Activated CD4-positive, alpha-beta T cell treated with anti-CD3 and anti-CD28 coated beads, Interleukin-2, amount 50 U/mL, for 1 hour (primary cell): ENCODE measurements at places on chromosomes 2 and 18.
A peak's percentile ranks its signal among the peaks of the same experiment; 100 is the strongest.

- no peak for DNase-seq
Observed at GRCh38 chr2:33267756-33268155, 208.7 kb upstream of the RASGRP3 start.

DNA sequence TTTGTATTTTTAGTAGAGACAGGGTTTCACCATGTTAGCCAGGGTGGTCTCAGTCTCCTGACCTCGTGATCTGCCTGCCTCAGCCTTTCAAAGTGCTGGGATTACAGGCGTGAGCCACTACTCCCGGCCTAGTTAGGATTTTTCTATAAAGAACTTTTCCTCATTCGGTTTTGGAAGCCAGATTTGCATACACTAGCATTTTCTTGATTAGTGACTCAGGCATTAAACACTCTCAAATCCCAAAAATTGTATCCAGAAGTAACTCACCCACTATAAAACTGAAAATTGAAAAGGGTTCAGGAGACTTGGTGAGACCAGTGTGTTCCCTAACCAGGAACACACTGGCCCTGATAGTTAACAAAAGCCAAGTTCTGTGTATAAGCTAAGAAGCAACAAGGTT is 25.2 kb downstream of the EIF2AK3 start:
- DNase-seq, result no peak

DNA sequence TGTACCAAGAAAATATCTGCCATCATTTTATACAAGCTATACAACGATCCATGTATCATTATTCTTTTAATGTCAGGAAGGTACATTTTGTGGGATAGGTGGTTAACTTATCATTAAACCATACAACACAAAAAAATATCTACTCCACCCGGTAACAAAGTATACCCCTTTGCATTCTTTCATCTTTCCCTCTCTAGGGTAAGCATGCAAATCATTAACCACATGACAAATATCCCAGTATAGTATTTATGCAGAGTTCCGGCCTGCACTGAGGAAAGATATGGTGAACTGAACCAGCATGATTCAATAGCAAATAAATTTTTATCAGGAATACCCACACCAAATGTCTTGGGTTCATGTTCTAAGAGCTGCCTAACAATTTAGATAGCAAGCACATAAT is 22.5 kb upstream of the SULT1C2 start:
- no peak for DNase-seq

DNA sequence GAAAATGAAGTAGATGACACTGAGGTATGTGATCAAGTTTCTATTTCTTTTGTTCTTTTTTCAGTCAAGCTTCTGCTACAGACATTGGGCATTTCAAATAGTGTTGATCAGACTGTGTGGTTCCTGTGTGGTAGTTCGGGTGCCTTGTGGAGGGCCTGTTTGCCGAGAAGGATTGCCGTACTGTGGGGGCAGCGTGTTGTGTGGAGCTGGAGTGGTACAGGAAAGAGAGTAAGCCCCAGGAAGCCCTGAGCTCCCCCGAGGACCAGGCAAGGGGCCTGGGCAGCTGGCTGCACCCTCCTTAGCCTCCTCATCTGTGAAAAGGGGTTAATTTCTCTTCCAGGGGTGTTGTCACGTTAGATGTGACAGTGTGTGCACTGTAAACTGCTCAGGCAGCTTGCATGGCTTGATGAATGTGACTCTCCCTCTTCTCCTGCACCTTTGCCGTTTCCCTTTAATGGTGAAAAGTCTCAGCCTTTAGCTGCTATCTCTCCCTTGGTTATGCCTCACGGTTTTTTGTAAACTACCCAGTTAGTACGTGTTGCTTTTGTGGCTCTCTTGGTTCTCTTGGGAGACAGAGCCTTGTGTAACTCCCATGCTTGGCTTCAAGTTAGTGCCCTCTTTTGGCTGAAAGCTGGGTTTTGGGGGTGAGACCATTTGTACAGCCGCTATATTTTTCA is 19.5 kb downstream of the C2orf74 start:
- DNase-seq, result no peak

DNA sequence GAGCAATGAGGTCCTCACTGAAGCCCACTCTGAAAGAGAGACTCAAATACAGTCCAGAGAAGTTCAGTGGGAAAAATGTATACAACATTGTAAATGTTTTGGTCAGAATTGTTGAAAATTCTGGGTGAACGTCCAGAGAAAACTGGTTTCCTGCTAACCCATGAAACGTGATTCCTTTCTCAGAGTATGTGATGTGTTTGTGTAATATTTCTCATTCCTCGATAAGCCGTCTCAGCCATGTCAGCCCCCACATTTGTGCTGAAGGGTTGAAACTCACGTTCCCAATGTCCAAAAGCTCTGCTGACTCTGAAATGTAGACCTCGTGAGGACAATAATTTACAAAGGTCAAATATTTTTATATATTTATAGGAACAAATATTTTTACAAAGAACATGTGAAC is 51.6 kb downstream of the BMP10 start:
- DNase-seq, result no peak

- DNase-seq, result no peak
Observed at GRCh38 chr18:32048507-32049091, 30.0 kb downstream of the RNF125 start.

GRCh38 chr2:162929571-162929970 is 91.0 kb upstream of the KCNH7 start:
- no peak for DNase-seq

GRCh38 chr2:232994446-232994845 is 18.6 kb downstream of the NGEF start:
- no peak for DNase-seq

GRCh38 chr2:30792521-30792920 is 14.7 kb downstream of the CAPN13 start:
- DNase-seq, result no peak

- peak; percentile 46 for DNase-seq
Observed at GRCh38 chr2:191625016-191625415, 52.9 kb upstream of the NABP1 start.

DNA sequence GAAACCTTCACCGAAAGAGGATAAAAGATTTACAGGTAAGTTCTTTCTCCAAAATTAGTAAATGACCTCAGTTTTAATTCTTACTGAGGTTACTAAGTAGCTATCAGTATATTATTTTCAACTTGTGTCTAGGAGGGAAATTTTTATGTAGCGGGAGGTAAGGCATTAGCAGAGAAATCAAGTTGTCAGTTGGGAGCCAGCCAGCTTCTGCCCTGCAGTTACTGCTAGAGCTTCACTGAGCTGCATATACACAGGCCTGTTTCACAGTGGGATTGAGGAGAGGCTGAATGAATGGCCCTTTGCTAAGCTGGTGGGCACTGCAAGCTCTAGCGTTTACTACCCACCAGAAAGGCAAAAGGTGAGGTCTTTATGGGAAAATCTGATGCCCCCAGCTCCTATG is 105.7 kb downstream of the ACAA2 start:
- no peak for DNase-seq
